ENCODE measurements at places on chromosomes 6 and 20.

DNA sequence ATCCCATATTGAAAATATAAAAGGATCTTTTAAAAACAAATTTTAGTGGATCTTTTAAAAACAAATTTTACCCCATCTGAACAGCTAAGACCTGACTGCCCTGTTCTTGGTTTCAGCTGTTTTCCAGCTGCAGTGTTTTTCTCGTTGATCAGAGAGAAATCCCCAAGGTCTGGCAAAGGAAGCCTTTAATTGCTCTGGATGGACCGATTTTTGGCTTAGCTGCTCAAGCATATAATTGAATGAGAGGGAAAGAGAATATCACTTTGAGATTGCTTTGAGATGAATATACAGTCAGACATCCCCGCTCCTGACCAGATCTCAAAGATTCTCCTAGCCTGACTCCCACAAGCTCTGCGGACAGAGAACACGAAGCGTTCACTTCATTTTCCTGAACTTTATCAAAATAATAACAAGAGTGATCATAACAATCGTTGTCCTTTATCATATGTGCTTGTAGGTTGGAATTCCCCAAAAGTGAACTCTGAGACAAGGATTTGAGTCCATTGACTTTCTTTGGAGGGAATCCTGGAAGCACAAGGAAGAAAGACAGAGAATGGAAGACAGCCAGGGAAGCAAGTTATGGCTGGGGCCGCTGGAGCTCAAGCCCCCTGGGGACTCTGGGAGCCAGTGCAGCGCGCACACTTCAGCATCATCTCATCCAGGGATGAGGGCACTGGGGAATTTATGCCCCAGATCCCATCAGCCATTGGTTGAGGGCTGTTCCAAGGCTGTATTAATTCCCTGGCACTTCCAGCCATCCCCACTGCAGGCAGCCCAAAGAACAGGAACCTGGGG is 101.3 kb downstream of the SNX5 start:
- no peak for DNase-seq

DNA sequence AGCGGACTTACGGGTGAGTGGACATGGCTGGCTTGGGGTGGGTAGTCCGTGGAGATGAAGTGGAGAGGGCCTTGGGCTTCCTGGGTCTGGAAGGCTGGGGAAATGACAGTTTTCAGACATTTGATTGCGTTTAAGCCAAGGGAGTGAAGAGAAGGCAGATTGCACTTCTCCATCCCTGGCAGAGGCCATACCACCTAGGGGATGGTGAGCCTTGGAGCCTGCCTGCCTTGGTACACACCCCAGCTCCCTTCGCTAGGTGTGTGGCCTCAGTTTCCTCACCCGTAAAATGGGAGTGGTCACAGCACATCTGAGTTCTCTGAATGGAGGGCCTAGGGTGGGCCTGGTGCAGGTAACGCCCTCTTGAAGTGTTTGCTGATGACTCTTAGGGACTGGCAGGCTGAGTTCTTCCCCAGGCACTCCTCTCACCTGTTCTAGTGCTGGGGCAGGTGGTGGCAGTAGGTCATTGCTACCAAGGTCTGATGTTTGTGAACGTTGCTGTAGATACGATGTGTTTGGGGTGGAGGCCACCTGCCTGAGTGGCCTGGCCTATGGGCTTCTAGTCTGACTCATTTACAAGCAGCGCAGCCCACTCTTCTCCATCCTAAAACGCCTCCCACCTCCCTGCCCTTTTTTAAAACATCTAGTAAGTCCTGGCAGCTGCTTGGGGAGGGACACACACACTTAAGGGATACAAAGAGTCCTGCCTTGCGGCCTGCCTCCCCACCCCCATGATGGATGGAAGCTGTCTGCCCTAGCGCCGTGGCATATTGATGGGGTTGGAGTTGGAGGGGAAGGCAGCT is 2.3 kb downstream of the RBM38 start:
- DNase-seq, result no peak

DNA sequence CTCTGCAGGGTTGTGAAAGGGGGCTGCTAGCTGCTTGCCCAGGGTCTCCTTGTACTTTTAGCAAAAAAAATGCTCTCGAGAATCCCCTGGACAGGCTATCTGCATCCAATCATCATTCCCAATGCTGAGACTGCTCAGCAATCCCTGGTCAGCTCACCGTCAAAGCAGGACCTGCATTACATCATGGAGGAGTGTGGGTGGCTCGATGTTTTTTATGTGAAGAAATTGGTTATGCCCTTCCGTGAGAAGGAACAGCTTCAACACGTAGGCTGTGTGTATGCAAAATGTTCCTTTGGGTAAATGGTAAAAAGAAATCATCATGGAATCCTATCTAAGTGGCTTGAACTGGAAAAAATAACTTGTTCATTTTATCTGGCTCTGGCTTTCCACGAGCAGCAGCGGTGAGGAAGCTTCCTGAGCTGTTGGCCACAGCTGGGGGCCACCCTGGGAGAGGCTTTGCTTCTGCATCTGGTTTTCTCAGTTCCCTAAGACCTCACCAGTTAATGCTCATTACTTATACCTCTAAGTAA is 111.4 kb downstream of the FYN start:
- DNase-seq, result no peak

- DNase-seq, result no peak
Observed at GRCh38 chr6:125819535-125820326, 29.0 kb downstream of the NCOA7 start.

GRCh38 chr20:53672484-53673129 is 79.0 kb upstream of the ZNF217 start:
- DNase-seq, result no peak

- no peak for DNase-seq
Observed at GRCh38 chr20:23794065-23794464, 32.5 kb downstream of the CST2 start.

GRCh38 chr6:105781248-105781647 is 304.9 kb upstream of the PRDM1 start:
- no peak for DNase-seq

DNA sequence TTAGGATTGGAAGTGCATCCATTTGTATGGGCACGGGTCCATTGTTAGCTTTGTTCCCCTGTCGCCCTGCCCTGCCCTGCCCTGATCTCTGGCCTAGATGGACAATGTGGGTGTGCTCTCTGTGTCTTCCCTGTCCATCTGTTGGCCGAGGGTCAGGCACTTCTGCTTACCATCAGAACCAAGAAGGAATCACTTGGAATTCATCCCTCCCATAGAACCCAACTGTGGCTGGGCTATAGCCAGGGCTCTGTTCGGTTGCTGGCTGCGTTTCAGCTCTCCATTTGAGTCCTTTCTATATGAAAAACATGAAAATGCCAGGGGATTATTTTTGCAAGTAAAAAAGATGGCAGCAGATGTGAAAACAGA is 26.6 kb upstream of the TULP4 start:
- DNase-seq, result no peak

DNA sequence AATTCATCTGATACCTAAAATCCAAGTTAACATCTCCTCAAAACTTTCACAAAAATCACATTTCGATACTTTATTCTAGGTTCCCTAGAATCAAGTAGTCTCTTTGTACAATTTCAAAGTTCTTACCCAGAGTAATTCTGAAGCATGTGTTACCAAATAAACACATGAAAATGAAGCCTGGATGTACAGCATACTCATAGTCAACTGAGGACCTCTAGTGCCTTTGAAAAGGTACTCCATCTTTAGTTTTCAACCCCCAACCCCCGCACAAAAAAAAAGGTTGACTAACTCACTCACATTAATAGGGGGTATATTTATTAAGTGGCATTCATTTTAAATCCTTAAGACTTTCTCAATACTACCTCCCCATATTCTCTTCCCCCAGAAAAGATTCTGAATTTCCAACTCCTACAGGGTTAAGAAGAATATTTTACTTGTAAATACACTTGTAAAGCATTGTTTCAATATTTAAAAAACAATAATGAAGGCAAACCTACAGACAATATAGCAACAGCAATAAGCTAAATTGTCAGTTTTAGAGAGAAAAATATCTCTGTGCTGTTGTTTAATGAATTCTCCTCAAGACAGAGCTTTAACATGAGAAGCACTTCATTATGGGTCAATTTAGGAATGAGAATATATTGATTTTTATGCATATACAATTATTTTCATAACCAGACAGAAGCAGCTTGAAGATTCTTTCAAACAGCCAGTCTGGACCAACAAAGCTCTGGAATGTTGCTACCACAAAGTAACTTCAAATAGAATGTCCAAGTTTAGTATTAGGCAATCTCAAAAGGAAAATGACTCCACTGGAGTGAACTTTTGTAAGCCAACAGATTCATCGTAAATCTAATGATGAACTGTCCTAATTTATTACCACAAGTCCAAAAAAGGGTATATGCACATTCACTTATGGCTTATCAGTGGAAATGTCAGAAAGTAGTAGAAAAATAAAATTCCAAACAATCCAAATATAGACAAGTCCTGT is 3.3 kb downstream of the PLN start:
- peak; percentile 27 for DNase-seq

DNA sequence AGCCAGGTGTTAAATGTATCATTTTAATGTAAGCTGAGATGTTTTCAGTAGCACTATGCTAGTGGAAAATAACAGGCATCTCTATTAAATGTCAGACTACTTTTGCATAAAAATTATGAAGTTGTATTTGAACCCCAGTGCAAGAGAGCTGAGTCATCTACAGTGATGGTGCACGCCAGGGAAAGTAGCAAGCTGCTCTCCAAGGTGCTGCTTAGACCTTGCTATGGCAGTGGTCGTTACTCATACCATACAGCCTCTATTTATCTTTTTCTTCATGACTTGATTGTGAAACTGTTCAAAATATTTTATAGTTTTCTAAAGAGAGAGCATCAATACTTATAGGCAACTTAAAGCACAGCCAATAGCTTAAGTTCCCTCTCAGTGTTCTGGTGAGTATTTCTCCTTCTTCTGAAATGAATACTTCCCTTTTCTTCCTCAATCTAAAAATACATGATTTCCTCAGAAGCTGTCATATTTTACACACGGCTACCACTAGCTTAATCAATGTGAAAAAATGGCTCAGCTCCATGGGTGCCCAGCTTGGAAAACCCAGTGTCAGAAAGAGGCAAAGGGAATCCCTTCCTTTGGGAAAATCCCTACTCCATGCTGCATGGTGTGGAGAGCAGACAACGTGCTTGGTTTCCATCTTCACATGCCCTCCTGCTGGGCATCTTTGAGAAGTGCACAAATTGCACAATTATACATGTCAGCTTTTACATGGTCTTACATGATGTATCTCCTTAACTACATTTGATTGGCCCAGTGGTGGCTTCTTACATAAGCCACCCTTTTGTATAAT is 105.6 kb downstream of the ELOVL4 start:
- DNase-seq, result no peak

DNA sequence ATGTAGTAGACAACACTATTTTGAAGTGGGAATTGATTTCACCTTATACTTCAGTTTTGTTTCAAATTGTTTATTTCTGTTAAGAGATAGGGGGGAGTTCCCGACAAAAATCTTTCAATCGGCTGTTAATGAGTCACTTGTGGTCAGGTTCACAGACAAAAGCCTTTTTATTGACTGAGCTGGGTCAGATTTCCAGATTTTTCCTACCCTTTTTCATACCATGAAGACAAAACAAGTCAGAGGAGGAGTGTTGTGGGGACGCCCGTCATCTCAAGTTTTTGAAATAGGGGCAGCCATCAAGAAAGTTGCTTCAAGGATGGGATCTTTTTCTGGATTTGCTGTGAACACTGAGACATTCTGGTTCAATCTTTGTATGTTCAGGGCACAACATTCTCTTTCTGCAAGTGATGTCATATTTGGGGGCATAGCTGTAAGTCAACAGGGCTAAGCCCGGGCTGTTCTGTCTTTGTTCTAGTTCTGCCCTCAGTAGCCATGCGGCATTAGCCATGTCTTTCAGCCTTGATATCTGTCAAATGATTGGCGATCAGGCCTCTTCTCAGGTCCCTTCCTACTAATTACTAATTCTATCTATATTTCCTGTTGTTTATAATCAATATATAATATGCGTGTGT is 496.0 kb upstream of the MARCKS start:
- no peak for DNase-seq

- no peak for DNase-seq
Observed at GRCh38 chr6:6685249-6686040, 96.9 kb downstream of the LY86 start.

DNA sequence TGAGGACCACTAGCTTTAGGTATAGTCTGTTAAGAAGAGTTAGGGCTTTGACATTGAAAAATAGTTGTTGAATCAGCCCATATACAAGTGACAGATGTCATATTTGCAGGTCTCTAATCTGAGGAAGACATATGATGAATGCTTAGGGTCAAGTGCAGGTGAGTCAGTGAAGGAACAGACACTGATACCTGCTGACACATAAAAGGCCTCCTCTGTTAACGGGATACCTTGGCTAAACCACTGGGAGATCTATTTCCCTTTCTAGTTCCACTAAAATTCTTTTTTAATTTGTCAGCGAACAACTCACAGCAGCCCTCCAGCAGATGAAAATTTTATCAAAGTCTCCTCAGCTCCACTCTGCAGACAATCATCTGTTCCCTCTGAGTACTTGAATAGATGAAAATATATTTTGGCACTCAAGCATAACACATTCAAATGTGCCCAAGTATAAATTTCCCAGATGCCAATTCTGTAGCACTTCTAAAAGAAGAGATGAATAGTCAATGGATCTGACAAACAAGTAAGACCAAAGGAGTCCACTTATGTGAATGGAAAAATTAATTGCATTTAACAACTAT is 154.0 kb downstream of the KIF16B start:
- DNase-seq, result no peak

DNA sequence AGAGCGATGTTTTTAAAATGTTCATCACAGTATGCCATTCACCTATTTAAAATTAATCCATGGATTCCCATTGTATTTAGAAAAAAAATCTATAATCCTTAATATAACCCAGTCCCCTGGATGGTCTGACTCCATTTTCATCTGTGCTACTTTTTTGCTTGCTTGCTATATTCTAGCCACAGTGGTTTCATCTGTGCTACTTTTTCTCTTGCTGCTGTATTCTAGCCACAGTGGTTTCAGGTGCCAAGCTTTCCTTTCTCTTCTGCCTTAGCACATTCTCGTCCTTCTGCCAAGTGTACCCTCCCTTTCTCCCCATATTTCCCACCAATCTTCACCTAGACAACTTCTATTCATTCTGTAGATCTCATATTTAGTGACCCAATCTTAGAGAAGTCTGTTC is 33.3 kb upstream of the SOX4 start:
- no peak for DNase-seq

DNA sequence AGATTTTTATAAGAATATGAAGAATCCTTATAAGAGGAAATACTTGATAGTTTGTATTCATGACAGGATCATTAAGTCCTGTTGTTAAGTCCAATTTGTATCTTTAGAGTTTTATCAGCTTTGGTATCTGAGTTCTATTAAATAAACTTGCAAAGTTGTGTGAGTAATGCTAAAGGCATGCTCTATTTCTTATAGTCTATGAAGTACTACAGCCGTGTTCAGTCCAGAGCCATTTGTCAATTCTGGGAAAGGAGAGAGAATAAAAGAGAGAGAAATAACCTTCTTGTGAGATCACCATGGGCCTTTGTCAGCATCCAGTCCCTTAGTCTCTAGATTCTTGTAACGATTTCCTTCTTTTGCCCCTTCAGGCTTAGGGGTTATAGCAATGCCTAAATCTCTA is 181.2 kb upstream of the POU3F2 start:
- no peak for DNase-seq

- no peak for DNase-seq
Observed at GRCh38 chr6:96700915-96701314, 136.4 kb downstream of the GPR63 start.

- DNase-seq, result no peak
Observed at GRCh38 chr6:149455031-149455732, 29.6 kb downstream of the ZC3H12D start.

GRCh38 chr6:111832833-111833418 is 40.3 kb downstream of the FYN start:
- no peak for DNase-seq

GRCh38 chr6:108564178-108564577 is 3.5 kb downstream of the FOXO3 start:
- peak; percentile 96 for DNase-seq
